ENCODE measurements at places on chromosomes 16 and 17.
A peak's percentile ranks its signal among the peaks of the same experiment; 100 is the strongest.

DNA sequence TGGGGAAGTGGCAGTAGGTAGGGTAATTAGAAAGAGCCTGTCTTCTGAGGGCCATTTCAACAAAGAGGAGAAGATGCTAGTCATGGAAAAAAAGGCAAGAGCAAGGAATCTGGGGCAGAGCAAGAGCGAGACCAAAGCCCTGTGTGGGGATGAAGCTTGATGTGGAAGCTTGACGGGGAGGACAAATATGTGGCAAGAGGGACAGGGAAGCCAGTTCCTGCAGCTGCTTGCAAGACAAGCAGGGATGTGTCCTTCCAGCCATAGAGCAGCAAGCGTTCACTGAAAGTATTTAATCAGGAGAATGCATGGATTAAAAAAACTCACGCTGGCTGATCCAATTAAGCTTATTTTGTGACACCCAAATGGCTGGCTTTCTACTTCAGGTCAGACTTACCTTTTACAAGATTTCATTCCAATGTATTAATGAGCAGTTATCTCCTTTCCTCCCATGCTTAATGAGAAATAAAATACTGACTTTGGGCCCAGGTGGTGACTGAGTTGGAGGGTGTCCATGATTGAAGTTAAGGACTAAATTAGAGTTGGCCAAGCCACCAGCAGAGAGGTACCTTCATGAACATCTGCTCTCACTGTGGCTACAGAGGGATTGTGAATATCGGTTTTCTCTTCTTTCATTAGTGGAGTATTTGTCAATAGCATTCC lies 76.8 kb downstream of the ABCA8 start:
- DNase-seq = no peak

GRCh38 chr16:28592511-28592910 lies 4.3 kb downstream of the SULT1A2 start:
- DNase-seq = no peak

DNA sequence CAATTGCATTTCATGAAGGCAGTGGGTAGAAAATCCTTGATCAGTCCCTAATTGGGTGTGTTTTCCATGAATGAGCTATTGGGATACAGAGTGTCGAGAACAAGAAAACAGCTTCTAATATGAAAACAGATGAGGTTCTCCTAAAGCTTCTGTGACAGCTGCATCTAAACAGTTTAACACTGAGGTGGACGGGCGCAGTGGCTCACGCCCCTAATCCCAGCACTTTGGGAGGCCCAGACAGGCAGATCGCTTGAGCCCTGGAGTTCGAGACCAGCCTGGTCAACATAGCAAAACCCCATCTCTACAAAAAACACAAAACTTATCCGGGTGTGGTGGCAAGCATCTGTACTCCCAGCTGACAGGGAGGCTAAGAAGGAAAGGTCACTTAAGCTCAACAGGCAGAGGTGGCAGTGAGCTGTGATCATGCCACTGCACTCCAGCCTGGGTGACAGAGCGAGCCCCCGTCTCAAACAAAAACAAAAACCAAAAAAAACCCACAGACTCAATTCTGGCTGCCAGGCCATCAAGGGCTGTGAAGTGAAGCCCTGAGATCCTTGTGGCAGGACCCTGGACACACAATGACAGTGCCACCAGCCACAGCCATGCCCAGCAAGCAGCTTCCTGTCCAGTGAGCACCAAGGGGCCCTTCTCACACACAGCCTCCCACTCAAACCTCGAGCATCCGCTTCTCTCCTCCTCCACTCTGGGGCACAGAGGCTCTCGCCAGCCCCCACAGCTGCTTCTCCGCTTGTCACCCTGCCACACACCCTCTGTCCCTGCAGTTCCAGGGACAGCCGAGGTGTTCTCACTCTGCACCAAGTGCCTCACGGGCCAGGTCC lies 44.0 kb downstream of the ANKRD11 start:
- no peak for DNase-seq

DNA sequence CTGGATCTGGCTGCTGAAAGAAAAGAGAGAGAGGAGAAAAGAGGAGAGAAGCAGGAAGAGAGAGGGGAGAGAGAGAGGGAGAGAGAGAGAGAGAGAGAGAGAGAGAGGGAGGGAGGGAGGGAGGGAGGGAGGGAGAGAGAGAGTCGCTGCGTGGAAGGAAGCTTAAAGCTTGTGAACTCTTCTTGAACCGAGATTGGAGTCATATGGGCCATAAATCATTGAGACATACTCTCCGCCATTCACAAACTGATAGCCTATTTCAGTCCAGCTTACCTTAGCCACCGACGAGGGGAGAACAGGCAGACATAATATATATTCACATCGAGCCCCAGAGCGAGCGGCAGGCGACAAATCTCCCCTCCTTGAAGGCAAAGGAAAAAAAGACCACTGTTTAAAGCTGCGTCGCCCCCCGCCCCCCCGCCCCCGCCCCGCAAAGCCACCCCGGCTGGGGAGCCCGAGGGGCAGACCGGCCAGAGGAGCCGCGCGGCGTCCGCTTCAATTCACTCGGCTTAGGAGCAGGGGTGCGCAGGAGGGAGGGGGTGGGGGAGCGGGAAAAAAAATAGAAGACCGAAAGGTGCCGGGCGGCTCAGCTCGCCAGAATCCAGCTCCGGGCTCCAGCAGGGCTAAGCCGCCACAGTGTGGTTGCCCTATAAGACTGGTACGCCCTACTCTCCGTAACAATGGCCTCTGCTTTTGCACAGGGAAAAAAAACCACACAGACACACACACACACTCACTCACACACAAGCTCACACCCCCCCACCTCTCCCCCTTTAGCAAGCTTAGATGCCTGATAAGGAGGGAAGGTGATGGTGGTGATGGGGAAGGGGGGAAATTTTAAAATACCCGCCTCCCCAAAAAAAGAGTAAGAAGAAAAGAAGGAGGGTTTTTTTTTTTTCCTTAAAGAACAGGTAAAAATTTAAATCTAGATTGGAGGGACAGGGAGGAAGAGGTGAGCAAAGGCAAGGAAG lies 10.6 kb upstream of the HOXB2 start:
- no peak for DNase-seq

DNA sequence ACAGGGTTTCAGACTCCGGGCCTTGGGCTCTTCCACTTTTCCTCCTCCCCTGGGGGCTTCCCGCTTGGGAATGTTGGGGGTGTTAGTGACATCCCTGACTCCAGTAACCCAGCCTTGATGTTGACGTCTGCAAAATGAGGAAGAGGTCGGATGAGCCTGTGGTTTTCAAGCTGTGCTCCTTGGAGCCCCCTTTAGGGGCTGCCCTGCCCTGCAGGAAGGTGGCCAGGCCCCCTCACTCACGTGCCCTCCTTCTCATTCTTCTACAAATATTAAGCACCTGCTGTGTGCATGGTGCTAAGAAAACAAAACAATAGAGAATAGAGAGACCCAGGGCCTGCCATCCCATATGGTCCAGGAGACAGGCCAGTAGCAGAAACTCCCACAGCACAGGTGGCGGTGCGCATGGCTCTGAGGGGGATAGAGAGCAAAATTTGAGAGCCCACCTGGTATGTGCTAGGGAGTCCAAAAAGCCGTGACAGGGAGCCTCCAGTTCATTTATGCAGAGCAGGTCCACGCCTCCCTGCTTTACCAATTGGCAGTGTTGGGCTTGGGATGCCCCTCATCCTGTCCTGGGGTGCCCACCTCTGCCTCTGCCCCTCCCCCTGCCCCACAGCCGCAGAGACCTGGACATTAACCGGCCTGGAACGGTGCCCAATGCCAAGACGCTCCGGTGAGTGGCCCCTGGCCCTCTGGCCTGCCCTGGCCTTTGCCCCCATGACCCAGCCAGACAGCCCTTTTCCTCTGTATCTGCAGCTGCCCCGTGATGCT lies 7.4 kb downstream of the NDRG4 start:
- DNase-seq = no peak

GRCh38 chr16:19179546-19180490 lies 11.8 kb downstream of the SYT17 start:
- peak; percentile 37 for DNase-seq

DNA sequence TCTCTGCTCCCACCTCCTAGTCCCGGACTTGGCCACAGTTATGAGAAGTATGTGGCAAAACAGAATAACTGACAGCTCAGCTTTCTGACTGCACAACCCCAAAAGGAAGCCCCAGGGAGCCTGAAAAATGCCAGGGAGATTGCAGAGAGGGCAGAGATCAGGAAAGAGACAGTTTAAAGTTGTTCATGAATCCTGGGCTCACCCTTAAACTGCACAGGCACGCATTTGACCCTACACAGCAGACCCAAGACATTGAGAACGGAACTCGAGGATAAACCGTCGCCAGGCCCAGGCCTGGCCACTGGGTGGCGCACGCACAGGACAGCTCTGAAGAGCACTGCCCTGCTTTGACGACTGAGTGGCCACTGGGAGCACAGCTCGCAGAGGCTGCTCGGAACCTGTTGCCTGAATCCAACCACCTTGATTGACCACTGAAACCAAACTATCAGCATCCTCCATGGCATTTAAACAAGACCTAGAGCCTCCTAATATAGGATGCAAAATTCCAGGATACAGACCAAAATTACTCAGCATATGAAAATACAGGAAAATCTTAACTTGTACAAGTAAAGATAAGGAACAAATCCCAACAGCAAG lies 114.0 kb downstream of the C16orf95 start:
- peak; percentile 40 for DNase-seq

GRCh38 chr17:49850772-49851386 lies 3.0 kb upstream of the TAC4 start:
- DNase-seq = no peak

GRCh38 chr17:30819971-30820705 lies 4.4 kb downstream of the CRLF3 start:
- no peak for DNase-seq

GRCh38 chr17:78781104-78781892 lies 775 bp downstream of the CYTH1 start:
- no peak for DNase-seq

DNA sequence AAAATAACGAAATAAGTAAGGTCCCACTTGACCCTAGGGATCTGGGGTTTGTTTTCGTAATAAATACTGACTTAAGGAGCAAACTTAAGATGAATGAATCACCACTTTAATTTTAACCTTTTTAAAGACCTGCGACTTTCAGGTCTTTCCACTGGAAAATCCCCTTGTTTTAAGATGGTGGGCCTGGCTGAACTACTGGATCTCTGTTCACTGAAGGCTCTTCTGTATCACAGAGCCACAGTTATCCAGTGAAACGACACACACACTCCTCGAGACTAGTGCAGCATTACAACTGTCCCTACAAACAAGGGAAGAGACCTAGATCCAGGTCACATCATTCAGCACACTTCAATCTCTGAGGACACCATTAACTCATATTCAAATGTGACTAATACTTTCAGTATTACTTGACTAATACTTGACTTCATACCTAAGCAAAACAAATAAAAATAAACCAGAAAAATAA lies 299.0 kb downstream of the CEP112 start:
- peak; percentile 31 for DNase-seq

- DNase-seq = no peak
Measured at GRCh38 chr17:79944821-79945391, 90.8 kb downstream of the TBC1D16 start.

- DNase-seq = no peak
Measured at GRCh38 chr17:72681844-72682243, 410.6 kb downstream of the SLC39A11 start.

GRCh38 chr17:80751946-80752581 lies 207.4 kb downstream of the RPTOR start:
- DNase-seq = no peak

DNA sequence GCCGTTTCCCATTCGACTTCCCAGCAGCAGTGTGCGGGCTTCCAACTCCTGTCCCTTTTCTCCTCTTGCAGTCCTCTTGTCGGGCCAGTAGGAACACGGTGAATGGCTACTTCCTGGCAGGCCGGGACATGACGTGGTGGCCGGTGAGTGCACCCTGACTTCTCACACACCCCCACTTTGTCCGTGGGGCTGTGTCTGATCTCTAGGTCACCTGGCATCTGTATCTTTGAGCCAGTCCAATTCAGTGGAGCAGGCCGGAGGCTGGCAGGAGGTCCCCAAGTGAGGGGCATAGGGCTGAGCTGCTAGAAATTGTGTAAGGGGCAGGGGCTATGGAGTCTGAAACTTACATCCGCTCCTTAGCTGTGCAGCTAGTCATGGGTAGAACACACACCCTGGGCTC lies 6.6 kb downstream of the SLC5A10 start:
- DNase-seq = no peak

DNA sequence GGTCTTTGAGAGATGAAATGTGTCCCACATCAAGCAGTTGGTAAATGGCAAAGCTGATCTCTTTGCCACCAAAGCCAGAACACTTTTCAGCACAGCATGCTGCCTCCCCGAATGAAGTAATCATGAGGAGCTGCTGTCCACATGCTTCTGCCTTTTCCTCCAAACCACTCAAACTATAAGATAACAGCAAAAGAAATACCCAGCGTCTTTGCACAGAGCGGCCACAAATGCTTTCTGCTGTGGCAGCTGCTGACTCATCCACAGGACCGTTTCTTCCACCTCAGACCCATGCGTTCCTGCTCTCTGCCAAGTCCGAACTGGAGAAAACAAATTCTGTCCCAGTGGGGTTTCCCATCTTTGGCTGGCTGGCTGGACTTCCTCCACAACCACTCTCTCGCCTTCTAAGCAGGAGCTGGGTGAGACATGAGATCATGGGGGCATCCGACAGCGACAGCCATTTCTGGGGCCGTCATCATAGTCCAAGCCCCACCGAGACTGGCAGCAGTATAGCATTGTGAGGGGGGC lies 27.1 kb downstream of the TBC1D3B start:
- DNase-seq = no peak

DNA sequence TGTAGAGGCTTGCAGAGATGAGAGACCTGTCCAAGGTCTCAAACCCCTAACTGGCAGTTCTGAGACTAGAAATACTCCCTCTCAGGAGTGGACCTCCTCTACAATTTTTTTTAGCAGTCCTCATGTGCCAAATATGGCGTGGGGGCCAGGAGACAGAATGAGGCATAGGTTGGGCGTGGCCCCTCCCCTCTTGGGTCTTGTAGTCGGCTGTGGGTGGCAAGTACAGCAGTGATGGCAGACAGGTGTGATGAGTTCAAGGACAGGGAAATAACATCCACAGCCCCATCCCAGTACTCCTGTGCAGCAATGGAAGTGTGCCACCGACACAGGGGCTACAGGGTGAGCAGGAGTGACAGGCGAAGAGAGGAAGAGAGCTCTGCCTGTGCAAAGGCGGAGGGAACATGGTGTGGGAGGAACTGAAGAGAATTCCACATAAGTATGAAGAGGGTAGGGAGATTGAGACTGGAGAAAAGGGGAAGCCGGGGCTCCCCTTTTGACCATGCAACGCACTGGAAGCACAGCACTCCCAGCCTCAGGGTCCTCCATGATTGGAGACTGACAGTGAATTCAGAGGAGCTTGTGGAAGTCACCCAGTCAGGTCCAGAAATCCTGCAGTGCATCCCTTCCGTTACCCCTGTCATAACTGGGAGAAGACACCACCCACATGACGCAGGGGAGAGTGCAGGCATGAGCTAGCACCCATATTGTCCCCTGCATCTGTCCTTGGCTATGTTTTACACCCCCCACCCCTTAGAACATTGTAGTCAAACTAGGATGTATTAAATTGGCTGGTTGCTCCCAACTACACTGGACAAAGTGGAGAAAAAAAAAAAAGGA lies 14.8 kb upstream of the CETP start:
- no peak for DNase-seq

DNA sequence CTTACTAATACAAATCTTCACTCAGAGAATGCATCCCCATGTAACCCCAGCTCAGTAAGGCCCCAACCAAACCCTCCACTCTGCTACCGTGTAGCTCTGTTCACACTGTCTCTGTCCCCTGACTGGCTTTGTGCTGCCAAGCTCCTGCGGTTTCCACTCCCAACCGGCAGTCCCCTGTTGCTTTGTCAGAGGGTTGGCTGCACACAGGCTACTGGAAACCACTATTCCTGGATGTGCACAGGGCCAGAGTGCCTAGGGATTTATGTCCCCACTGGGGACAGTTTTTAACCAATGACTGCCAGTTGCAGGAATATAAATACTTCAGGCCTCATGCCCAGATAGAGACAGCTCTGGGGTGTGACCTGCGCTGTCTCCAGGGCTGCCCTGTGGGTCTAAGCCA lies 157.1 kb upstream of the C16orf82 start:
- no peak for DNase-seq

Measured in bronchial epithelial cell (primary cell).